ENCODE measurements at places on chromosomes 5 and 9. TPM values are rescaled to one million over a fixed set of nuclear protein-coding genes. Genes with fewer than 3 reads are reported as not detected.

GRCh38 chr5:6365977-6366590 lies 12.3 kb downstream of the MED10 start:
- no peak for DNase-seq
- H3K27ac ChIP-seq, result no peak overlapping the region
- H3K4me3 ChIP-seq, result no peak overlapping the region
- no peaks in the 10 kb centered on the region for H3K36me3 ChIP-seq

- H3K27ac ChIP-seq, result no peak overlapping the region
- H3K27me3 ChIP-seq, result no peaks in the 10 kb centered on the region
- no peak for DNase-seq
- H3K4me3 ChIP-seq, result no peak overlapping the region
- no peaks in the 10 kb centered on the region for H3K4me1 ChIP-seq
- H3K36me3 ChIP-seq, result no peaks in the 10 kb centered on the region
Measured at GRCh38 chr5:172478256-172478655, 23.9 kb upstream of the SH3PXD2B start.

DNA sequence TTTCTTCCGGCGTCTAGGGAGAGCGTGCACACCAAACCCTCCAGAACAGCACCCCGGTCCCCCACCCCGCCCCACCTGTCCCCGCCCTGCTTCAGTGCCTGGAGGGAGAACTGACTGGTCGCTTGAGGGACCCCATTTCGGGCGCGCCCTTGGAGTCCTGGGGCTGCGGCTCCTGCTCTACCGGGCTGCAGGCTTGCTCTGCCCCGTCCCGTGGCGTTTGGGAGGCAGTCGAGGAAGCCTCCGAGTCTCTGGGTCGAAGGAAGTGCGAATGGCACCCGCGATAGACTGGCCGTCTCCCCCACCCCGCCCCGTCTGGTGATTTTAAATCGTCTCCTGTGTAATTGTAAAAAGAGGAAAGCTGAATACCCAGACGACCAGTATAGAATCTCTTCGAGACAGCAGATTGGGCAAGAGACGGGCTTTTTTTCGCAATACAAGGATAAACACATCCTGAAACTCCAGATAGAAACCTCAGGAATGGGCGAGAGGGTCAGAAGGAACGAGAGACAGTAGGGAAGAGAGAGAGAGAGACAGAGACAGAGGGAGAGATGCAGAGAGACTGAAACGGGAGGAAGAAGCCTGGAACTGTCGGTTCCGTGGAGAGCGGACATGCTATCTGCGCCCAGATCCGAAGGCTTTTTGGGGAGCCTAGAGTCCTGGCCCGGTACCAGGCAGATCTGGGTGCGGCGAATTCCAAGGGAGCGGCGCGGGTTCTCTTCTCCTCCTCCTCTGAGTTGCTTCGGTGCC lies 9.9 kb downstream of the PRDM6 start:
- peaks cover 16% of the 10 kb centered on the region for H3K4me1 ChIP-seq
- no peaks in the 10 kb centered on the region for H3K36me3 ChIP-seq
- peaks cover 76% of the 10 kb centered on the region for H3K27me3 ChIP-seq
- H3K27ac ChIP-seq, result peak overlapping the region; percentile 11
- DNase-seq, result peak; percentile 50
- peak overlapping the region; percentile 2 for H3K4me3 ChIP-seq

DNA sequence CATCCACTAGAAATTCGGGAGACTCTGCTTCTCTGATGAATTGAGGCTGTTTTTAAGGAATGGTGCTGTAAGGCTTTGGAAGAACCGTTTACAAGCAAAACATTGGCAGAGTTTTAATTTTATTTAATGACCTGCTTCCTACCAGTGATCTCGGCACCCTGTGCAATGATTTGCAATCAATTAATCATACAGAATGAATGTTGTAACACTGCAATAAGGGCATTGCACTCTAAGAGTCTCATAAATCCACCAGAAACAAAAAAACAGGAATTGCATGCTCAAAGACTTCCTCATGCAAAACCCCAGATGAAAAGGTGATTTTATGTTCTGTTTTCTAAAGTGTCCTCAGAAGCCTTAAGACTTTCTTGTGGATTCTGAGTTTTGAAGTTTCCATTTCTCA lies 295.7 kb downstream of the ARHGEF28 start:
- DNase-seq, result no peak
- no peak overlapping the region for H3K4me3 ChIP-seq
- no peak overlapping the region for H3K27ac ChIP-seq
- no peaks in the 10 kb centered on the region for H3K27me3 ChIP-seq
- H3K36me3 ChIP-seq, result no peaks in the 10 kb centered on the region

The SLC23A1 gene
- 3.3 TPM for polyA plus RNA-seq

The FOXD4L5 gene
- 0.09 TPM for polyA plus RNA-seq

The IFNA13 gene
- polyA plus RNA-seq, result not detected

Measured in hepatocyte (in vitro differentiated cells).